ENCODE measurements at places on chromosomes 5 and 9. TPM values are rescaled to one million over a fixed set of nuclear protein-coding genes. Genes with fewer than 3 reads are reported as not detected.

DNA sequence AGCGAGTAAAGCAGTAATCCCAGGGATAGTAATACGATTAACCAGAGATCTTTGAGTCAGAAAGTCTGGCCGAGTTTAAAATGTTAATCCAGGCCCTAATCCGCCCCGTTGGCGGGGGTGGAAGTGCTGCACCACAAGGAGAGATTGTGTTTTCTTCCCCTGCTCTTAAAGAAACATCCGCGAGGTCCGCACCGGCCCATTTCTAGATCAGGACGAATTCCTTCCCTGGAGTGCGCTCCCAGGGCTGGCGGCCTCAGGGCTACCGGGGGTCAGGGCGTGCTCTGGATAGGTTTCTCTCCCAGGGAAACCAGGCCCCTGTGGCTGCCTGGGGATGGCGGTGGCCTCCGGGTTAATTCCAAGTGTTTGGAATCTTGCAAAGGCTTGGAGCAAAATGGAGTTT is 9.3 kb upstream of the NEUROG1 start:
- DNase-seq, result no peak

- no peak for DNase-seq
Measured at GRCh38 chr5:102888483-102888882, 133.4 kb downstream of the PAM start.

DNA sequence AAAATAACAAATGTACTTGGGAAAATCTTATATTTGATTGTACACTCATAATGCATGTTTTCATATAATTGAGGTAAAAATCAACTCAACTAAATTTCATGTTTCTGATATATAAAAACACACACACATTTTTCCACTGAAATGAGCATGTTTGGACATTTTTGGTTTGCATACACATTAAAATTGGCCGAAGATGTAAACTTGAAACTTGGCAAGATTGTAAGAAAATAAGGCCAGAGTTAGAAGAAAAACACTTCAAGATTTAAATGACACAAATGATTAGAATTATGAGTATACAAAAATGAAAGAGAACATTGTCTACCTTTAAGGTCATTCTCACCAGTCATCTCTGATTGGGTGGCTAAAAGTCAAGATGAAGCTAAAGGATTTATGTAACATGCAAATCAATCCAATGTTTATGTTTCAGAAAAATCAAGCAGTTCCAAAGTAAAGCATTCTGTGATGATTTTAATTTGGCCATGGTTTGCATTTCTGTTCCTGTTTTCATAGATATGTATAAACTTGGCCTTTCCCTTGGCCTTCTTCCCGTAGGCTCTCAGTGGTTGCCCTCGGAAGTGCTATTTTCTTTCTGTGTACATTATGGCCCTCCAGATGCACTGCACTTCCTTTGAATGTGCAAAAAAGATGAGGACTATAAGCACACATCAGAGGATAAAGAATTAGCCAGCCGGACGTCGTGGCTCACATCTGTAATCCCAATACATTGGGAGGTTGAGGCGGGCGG is 1105.4 kb upstream of the DMAC1 start:
- DNase-seq, result no peak

GRCh38 chr5:149529463-149529862 is 21.8 kb downstream of the CSNK1A1 start:
- no peak for DNase-seq

- no peak for DNase-seq
Measured at GRCh38 chr9:129815278-129815677, 8.7 kb downstream of the TOR1A start.

DNA sequence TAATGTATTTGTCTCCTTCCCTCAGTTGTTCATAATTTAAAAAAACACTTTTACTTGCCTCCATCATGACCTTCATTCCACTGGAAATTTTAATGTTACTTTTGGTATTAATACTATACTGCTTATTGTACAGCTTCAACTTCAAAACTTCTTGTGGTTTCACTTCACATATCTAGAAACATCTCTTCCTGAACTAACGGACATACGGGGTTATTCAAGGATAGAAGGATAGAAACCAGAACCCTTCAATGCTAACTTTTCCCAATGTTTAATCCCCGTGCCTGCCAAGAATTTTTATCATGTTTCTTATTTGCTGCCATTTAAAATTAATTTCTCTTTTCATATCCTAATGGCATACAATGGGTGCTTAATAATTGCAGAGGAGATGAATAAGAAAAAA is 36.3 kb upstream of the SETD9 start:
- no peak for DNase-seq

GRCh38 chr5:139251281-139251687 is 42.3 kb upstream of the MATR3 start:
- no peak for DNase-seq

GRCh38 chr5:27854243-27854852 is 816.0 kb upstream of the CDH9 start:
- no peak for DNase-seq

DNA sequence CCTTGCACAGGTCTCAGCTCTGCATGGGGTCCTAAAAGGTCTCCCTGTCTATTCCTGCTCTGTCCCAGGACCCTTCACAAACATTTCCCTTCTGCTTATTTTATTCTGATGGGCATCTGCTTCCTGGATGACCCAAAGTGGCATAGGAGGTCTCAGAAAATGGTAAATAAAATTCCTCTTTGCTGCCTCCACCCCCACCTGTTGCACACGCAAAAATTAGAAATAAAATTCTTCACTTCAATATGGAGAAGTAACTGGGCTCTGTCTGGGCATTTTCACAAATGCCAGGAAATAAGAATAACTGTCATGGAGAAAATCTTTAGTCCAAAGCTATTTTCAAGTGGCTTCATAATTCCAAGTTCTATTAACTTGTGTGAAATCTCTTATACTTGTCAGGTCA is 106.6 kb upstream of the MAP1B start:
- DNase-seq, result no peak

- DNase-seq, result no peak
Measured at GRCh38 chr5:11398728-11399127, 505.5 kb downstream of the CTNND2 start.

RNF183 gene
- 0.19 TPM for total RNA-seq

CARD6 gene
- 20.4 TPM for total RNA-seq

ADAMTSL1 gene
- total RNA-seq, result 3.0 TPM

MARCHF11 gene
- total RNA-seq, result not detected

HTR4 gene
- total RNA-seq, result not detected

PCDHB1 gene
- 0.09 TPM for total RNA-seq

DELE1 gene
- total RNA-seq, result 87.5 TPM

USP20 gene
- total RNA-seq, result 18.3 TPM

GLDC gene
- not detected for total RNA-seq

HOMER1 gene
- 3.1 TPM for total RNA-seq

PPP6C gene
- 35.3 TPM for total RNA-seq

Data from omental fat pad (tissue), 4 donors.